HS-27A (cell line): ENCODE measurements at places on chromosomes 1 and 21.

- no peak for DNase-seq
Measured at GRCh38 chr1:96340686-96341085, 380.9 kb upstream of the PTBP2 start.

GRCh38 chr1:81681114-81681513, 119.6 kb upstream of the ADGRL2 start:
- no peak for DNase-seq

DNA sequence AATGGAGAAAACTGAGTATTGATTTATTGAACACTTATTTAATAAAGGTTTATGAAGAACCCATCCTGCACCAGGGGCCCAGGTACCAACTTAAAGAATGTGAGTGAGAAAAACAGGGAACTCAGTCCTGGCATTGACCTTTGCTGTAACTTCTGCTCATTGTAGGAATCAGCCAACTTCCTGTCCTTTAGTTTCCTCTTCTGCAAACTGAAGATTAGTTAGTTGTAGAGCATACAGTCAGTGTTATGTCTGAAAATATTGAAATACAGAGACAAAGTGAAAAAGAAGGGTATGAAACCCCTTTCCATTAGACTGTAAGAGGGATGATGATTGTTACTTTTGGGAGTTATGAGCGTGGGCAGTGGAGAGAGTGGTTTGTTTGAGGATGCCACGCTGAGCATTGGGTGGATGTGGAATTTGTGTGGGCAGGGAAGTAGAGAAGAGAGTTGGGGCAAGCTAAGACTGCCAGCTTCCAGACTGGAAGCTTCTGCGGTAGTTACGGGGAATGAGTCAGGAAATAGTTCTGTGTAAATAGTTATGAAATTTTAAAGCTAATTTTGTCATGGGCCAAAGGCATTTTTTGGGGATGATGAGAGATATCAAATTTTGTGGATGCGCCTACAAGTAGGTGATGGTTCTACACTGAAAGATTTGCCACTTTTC, 89.2 kb downstream of the GPR88 start:
- peak; percentile 86 for DNase-seq

DNA sequence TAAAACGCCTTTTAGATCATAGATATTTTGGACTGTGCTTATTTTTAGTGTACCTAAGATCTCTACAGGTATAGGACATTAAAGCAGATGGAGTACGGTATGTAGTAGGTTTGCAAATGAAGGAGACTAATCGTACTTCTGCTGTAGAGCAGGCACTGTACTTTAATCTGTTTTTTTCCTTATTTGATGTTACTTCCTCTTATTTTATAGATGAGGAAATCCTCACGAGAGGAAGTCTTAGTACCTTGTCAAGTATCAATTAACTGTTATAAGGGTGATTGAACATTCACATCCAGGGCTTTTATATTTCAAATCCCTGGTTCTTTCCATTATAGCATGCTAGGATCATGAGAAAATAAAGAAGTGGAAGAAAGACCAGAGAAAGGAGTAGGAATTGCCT, 41.1 kb downstream of the CACHD1 start:
- DNase-seq = no peak

- DNase-seq = no peak
Measured at GRCh38 chr21:14273736-14274538, 58.0 kb downstream of the RBM11 start.

- no peak for DNase-seq
Measured at GRCh38 chr1:207815913-207816291, 64.0 kb downstream of the CD46 start.

DNA sequence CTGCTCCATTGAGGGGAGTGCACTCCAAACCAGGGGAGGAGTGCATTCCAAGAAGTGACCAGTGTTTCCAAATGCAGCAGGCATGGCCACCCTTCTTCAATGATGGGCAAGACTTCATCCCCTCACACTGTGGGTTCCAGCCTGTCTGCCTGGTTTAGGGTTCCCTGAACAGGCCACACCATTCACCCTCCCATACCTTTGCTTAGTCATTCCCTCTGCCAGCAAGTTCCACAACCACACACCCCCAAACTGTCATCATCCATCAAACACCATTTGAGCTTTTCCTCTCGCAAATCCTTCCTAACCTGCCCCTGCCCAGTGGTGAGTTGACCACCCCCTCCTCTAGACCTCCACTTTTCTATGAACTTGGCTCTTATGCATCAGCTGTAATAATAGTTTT, 116.0 kb downstream of the PLPP3 start:
- DNase-seq = no peak

DNA sequence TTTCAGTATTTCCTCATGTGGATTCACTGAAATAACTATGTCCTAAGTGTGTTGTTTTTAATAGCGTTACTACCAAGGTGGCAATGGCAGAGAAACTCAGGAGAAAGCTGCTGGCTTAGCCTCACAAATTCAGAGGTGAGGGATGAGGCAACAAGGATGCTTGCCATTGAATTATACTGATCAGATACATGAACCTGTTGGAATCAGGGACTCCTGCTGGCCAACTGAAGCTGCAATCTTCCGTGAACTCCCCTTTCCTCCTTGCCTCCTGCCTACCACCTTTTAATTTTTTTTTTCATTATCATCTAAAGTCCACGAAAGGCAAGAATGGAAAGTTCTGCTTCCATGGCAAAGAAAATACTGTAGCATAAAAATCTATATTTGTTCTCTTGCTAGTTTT, 254.7 kb downstream of the NFIA start:
- DNase-seq = no peak

DNA sequence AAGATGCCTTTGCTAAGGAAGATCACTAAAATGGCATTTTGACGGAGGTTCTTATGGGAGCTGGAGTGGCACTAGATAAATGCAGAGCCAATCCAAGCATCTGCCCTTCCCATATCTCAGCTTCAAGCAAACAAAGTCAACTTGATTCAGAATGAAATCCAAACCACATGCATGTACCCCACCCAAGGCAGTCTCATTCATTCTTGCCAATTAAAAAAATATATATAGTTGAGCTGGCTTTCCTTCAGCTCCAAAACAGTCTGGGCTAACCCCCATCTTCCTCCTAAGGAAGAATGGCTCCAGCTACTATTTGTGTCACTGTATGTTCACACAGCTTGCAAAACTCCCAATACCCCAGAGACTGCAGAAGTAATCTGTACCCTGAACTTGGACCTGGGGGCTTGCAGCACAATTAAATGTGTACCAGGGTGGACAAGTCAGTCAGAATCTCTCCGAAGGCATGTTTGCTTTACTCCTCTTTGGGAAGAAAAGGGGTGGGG, 35.4 kb downstream of the GPR3 start:
- DNase-seq = no peak

GRCh38 chr1:55363268-55363667, 148.1 kb upstream of the USP24 start:
- DNase-seq = no peak

- no peak for DNase-seq
Measured at GRCh38 chr1:206660136-206660535, 24.6 kb upstream of the MAPKAPK2 start.

DNA sequence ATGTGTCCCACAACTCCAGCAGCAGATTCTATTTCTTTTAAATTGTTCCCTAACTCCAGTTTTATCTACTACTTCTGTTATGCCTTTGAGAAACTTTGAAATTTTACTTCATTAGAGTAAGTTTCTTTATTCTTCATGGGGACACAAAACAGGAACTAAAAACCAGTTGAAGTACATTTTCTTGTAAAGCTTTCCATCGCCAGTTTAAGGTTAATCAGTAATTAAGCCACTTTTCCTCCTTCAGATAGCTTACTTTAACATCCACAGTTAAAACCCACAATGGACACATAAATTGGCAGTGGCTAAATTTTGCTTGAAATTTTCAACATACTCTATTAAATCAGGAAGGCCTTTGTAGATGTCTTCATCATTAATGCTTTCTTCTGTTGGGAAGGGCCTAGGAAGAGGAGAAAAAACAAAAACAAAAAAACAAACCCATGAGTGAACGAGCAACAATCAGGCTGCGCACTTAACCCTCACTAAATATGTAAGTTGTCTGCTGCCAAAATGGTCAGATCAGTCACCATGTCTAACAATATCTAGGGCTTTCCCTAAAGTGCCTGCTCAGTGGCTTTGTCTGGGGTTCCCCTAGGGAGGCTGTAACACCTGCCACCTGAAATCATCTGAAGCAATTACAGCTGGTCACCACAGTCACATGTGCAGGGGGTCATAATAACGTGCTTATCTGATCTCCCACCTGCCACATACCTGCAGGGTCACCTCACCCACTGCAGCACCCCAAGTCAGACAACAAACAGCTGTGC, 187.9 kb downstream of the VAV3 start:
- DNase-seq = no peak

DNA sequence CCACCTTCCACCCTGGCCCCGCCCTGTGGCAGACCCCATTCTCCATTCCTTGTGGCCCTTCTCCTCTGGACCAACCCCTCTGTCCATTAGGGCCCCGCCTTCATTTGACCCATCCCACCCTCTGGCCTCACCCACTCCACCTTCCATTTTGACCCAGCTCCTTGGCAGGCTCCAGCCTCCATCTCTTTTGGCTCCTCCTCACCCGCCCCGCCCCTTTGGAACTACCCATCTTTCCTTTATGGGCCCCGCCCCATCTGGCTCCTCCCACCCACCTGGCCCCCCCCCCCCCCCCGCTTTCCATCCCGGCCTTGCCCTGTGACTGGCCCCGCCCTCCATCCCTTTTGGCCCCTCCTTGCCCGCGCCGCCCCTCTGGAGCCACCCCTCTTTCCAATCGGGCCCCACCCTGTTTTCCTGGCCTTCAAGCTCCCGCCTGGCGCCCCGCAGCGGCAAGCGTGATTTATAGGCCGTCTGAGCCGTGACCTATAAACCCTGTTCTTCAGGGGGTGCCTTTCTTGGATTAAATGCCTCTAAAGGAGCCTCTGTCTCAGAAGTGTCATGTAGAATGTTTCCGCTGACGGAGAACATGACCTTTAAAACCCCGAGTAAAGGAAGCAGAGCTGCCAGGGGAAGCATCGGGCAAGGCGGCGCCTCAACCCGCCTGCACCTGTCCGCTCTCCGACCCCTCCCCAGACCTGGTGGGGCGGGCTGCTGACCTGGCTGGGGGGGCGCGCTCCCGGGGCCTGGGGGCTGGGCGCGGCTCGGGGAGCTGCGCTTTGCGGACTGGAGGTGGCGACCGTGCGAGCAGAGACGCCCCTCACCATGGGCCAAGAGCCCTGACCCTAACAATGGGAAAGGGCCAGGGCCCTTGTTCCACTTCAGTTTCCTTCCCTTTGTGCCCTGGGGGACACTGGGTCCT, 178.0 kb downstream of the CAMTA1 start:
- no peak for DNase-seq

DNA sequence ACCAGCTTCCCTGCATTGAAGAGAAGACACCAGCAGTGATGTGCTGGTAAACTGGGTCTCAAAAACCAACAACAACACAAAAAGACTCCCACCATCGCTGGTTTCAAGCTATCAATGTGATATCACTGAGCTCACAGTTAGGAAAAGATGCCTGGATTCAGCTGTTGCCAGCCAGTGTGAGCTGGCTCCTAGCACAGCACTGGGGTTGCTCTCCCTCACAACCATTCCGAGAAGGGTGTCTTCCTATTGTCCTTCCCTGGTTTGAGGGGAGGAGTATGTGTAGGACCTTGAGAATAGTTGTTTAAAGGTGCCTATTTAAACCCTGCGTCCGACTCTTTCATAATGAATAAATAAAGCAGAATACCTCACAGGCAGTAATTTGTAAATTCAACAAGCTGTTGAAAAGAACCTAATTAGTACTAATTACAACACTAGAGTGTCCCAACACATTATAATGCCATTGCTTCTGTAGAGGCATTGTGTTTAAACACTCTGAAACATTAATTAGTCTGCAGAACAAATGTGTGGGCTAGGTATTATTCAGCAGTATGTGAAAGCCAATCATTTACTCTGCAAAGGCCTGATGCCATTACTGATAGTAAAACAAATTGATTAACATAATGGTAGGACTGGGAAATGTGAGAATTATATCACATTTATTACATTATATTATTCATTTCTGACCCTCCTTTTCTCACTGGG, 17.2 kb downstream of the NIBAN1 start:
- no peak for DNase-seq

DNA sequence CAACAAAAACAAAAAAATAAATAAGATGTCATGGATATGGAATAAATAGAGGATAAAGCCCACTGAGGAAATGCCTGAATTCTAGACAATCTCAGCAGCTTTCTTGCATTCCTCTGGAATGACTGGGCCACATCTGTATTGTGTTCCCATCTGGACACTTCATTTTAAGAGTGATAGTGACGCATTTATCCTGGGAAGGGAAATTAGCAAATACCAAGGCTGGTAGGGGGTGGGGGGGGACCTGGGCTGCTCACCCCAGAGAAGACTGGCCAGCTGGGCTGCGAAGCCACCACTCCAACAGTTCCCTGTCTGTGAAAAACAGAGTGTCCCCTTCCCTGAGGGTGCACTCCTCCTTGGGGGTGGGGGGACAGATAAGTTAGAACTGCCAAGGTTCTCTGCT, 106.3 kb downstream of the HIVEP3 start:
- DNase-seq = peak; percentile 82

DNA sequence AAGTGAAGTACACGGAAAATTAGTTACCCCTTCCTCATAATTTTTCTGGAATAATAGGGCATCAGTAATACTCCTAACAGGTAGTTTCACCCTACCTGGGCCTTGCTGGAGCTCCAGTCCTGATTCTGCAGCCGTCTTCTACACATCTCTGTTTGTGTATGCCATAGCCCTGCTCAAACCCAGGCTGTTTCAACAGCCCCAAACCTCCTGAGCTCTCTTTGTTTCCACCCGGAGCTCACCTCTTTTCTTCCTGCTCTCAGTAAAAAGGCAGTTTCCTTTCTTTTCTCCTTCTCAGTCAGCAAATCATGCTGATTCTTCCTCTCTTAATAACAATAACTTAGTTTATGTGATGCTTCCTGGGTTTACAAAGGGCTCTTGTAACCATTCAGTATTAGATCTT, 355.1 kb upstream of the RUNX1 start:
- DNase-seq = no peak

GRCh38 chr1:110283677-110284076, 55.5 kb upstream of the RBM15 start:
- DNase-seq = no peak

DNA sequence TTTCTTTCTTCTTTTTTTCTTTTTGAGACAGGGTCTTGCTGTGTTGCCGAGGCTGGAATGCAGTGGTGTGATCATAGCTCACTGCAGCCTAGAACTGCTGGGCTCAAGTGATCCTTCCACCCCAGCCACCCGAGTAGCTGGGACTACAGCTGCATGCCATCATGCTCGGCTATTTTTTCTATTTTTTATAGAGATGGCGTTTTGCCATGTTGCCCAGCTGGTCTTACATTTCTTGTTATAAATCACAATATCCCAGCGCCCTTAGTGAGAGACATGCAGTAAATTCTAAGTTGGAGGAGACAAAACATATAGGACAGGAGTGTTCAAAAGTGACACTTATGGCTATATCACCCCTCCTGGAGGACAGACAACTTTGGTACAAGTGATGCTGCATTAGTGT, 31.3 kb upstream of the ACTN2 start:
- no peak for DNase-seq
